ENCODE measurements at places on chromosomes 4 and X.
A peak's percentile ranks its signal among the peaks of the same experiment; 100 is the strongest.

- no peak for DNase-seq
Measured at GRCh38 chrX:43868791-43869190, 13.5 kb downstream of the MAOB start.

DNA sequence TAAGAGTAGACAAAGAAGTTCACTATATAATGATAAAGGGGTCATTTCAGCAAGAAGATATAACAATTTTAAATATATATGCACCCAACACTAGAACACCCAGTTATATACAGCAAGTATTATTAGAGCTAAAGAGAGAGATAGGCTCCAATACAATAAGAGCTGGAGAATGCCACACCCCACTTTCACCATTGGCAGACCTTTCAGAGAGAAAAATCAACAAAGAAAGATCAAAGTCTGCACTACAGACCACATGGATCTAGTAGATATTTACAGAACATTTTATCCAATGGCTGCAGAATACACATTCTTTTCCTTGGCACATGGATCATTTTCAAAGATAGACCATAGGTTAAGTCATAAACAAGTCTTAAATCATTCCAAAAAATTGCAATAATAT is 479.7 kb upstream of the DIAPH2 start:
- DNase-seq: no peak

DNA sequence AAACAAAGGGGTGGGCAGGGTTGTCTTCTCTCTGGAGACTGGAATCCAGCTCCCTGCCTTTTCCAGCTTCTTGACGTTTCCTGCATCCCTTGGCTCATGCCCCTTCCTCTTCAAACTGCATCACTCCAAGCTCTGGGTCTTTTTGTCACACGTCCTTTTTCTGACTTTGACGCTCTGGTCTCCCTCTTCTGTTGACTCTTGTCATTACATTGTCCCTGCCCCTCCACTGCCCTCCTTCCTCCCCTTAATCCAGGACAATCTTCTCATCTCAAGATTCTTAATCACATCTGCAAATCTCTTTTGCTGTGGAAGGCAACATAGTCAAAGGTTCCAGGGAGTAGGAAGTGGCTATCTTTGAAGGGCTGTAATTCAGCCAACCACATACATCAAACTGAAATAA is 178.3 kb downstream of the TMA16 start:
- no peak for DNase-seq

GRCh38 chr4:142404191-142404611 is 441.9 kb downstream of the INPP4B start:
- DNase-seq: no peak

DNA sequence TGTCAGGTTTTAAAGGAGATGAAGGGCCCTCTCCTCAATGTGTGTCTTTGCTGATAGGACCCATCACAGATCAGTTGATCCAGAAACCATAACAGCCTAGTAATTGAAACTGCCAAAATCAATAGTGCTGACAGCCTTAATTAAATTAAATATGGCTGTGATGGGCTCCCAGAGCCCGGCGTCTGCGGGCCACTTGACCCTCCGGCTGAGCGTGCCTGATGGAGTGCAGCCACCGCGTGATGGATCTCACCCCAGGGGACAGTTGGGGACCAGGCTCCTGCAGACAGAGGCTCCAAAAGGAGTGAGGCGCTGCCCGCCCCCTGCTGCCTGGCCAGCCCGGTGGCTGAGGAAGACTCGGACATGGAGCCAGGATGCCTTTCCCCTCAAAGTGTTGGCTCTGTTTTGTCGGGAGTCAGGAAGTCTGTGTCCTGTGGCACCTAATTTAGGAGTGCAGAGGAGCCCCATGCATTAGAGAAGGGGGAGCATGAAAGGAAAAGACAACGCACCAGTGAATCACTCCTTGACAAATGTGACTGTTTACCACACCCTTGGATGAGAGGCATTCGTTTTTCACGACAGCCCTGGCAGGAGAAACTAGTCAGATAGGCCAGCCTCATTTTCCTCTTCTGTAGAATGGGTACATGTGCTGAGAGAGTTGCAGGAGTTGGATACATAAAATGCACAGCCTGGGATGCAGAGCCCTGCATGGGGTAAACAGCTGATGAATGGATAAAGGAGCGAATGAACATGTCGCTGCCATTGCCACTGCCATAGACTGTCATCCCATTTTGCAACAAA is 40.9 kb upstream of the MSX1 start:
- DNase-seq: no peak

- DNase-seq: no peak
Measured at GRCh38 chr4:137949746-137950145, 292.4 kb downstream of the SLC7A11 start.

DNA sequence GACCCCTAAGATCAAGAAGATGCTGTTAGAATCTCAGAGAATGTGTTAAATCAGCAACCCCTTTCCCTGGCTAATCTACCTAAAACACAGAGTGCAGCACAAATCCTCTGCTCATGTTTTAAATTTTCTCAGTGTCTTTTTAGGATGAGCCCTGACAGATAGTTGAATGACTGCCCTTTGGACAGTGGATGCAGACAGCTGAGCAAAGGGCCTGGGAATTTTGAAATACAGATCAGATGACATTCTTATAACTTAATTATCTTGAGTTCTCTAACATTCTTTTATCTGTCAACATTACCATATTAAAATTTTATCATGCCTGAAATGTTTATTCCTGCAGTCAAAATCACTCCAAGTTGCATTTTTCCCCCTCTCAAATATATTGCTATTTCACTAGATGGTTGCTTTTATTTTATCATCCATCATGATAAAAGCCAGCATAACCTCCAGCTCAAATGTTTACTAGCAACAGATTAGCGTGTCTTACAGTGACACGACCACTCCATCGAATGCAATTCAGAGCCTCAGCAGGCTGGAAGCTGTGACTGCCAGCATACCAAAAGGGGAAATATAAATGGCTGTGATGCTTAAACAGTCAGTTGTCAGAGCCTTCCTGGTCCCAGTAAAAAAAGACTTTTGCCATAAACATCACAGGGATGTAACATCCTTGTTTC is 22.8 kb upstream of the ARHGAP24 start:
- peak; percentile 33 for DNase-seq

DNA sequence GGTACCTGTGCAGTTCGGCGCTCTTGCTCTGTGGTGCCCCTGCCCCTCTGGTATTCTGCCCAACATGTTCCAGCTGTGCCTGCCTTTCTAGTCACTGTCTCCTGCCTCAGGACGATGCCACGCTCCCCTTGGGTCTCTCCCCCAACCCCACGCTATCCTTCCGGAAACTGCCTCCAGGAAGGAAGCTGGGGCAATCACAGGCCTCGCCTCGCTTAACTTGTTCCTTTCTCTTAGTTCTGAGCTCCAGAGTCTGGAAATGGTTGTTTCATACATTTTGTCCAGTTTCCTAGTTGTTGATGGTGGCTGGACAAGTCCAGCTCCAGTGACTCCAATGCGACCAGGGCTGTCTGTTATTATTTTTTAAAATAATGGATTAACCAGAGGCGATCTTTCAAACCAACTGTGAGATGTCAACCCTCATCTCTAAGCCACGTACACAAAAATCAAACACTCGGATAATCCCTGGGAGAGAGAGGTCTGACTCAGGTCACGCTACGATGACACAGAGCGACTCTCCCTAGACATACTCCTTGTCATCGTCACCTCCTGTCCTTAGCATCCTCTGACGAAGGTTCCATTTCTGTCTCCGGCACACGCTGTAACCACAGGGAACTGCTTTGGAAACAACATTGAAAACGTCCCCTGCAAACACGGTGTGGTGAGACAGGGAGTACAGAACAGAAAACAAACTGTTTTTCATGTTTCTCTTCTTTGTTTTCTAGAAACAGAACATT is 62.5 kb downstream of the ABLIM2 start:
- DNase-seq: no peak

- DNase-seq: no peak
Measured at GRCh38 chr4:119204916-119205315, 7.6 kb upstream of the USP53 start.

- no peak for DNase-seq
Measured at GRCh38 chrX:11766487-11766886, 8.4 kb downstream of the MSL3 start.

GRCh38 chrX:125205133-125205917 is 114.3 kb upstream of the TEX13C start:
- peak; percentile 82 for DNase-seq

DNA sequence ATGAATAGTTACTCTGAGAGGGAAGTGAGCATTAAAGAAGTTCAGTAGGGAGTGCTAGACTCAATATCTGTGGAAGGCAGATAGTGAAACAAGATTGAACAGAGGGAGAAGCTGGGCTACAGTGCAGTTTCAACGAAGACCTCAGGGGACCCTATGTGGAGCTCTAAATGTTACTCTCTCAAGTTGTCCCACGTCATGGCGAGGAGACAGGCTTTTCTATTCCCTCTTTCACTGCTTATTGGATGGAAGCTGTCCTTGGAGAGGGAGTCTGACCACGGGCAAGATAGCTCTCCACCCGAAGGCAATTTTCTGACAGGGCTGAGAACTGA is 42.3 kb upstream of the CCSER1 start:
- no peak for DNase-seq

DNA sequence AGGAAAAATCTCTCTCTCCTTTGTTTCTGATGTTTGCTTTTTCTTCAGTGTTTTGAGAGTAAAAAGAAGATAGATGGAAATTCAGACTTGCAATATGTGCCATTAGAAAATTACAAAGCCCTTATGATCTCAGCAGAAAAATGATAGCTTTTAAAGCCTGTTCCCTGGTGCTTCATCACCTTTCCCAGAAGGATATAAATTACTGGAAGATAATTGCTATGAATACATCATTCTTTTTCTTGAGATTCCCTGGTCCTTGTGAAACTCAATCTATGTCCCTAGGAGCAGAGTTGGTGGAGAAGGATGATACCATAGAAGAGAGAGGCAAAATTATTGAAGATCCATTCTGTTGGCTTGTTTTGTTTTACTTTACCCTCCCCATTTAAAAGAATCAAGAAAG is 86.5 kb downstream of the GLRA3 start:
- no peak for DNase-seq

- DNase-seq: no peak
Measured at GRCh38 chr4:77273412-77273811, 116.4 kb downstream of the CCNG2 start.

DNA sequence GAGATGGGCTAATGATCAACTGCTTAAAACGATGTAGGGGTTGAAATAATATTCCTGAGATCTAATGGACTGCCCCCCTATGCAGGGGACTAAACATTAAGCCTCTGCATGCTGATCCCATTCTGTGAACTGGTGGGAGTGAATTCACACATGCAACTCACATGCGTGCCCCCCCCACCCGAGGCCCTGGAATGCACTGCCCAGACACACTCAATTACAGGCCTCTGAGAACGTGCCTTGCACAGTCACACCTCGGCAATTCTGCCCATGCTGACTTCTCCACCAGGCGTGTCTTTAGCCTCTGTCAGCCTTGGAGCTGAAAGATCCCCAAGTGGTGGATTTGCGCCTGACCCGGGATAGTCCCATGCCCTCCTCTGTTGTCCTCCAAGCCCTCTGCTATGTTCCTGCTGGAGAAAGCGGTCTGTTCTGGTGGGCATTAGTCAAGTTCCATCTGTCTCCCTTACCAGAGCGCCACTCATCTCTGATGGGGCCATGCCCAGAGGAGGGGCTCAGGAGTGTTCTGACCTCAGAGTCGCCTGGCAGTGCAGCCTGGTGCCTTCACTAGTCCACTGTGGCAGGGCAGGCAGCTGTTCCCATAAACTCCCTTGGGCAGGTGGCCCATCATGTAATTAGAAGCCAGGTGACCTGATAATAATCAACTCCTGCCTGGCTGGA is 86.5 kb downstream of the DRD5 start:
- peak; percentile 78 for DNase-seq

GRCh38 chrX:39736216-39737211 is 361.2 kb downstream of the BCOR start:
- DNase-seq: no peak

- DNase-seq: no peak
Measured at GRCh38 chrX:46268412-46268811, 276.8 kb downstream of the ZNF674 start.

GRCh38 chrX:136147976-136148375 is 643 bp downstream of the FHL1 start:
- DNase-seq: peak; percentile 34

- no peak for DNase-seq
Measured at GRCh38 chrX:72317139-72317538, 11.4 kb upstream of the CITED1 start.

DNA sequence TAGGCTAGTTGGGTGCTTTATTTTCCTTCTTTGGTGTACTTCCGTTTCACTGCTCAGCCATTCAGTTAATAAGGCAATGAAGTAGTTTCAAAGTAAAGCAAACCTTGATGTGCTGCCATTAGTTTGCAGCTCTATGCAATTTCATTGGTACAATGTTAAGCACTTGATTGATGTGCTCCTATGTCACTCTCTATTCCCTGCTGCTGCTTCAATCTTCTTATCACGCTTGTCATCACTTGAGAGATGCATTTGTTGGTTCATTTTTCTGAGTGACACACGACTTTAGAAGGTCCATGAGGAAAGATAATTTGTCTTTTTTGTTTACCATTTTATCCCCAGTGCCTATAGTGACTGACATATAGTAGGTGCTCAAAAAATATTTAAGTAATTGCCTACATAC is 871.0 kb upstream of the PABPC4L start:
- no peak for DNase-seq

DNA sequence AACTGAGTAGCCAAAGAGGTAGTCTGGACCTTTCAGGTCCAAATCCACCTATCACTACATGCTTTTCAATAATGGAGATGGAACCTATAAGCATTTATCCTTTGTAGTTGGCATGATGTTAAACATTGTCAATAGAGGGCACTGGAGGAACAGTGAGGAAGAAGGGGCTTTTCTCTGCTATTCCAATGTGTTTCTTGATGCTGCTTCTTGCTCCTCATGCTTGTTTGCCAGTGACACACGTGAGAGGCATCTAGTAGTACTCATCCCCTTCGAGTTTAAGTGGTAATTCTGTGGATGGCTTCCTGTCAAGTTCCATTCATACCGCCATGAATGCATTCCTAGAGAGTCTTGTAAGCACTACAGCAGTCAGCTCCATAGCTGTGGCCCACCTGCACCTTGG is 84.0 kb downstream of the NAA11 start:
- DNase-seq: peak; percentile 19

- DNase-seq: peak; percentile 62
Measured at GRCh38 chr4:40388239-40388638, 53.1 kb downstream of the CHRNA9 start.

GRCh38 chr4:125283707-125284279 is 31.0 kb upstream of the FAT4 start:
- DNase-seq: no peak

DNA sequence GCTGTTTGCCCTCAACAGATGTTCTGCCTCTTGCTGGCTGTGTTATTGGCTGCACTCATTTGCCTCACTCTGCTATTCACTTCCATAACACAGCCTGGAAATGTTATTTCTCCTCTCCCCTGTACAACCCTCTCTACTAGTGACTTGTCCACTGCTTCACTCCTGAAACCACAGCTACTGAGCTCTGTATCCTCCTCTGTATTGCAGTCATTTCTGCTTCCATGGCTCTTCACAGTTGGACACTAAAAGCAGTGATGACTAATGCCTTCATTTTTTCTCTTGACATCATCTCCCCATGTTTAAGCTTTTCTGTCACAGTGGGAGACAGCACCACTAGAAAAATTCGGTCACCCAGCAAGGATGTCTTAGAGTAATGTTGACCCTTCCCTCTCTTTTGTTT is 123.0 kb upstream of the PPP1R2C start:
- DNase-seq: no peak

Data from kidney (tissue), 22 donors.